ENCODE measurements at places on chromosomes 6 and 20.

DNA sequence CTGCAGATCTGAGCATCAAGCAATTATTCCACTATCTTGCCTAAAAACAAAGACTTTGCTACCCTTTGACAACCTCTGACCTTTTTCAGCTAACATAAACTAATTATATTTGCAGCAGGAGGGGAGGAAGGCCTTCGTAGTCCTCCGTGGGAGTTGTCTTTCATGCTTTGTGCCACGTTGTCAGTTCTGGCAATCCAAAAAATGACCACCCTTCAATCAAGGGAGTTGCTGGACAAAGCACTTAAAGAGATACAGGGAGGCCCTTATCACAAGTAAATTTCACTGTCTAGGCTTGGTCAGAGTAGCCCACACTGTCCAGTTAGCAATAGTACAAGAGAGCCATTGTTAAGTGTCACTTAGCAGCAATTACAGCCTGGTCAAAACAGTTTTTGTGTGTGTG, 578.9 kb downstream of the HAO1 start:
- no peak overlapping the region for H3K27ac ChIP-seq
- no peak overlapping the region for H3K4me3 ChIP-seq
- H3K36me3 ChIP-seq = no peaks in the 10 kb centered on the region
- no peaks in the 10 kb centered on the region for H3K27me3 ChIP-seq
- H3K4me1 ChIP-seq = no peaks in the 10 kb centered on the region

DNA sequence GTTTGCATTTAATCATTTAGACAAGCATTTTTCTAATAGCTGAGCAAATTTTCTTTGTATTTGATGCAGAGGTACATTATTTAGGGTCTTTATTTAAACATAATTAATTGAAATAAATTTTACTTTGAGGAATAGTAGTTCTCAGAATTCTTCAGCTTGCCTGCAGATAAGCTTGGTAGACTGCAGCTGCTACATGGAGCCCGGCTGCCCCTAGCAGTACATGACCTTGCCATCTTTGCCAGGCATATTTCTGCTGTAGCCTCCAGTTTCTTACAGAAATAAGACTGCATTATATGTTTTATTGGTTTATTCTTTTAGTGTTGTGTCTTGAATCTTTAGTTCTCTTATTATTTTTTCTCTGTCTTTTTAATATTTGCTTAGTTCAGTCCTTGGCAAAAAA, 396.8 kb downstream of the QKI start:
- H3K27ac ChIP-seq = no peak overlapping the region
- H3K36me3 ChIP-seq = no peaks in the 10 kb centered on the region
- H3K4me1 ChIP-seq = no peaks in the 10 kb centered on the region
- H3K4me3 ChIP-seq = no peak overlapping the region
- DNase-seq = no peak

- no peak overlapping the region for H3K27ac ChIP-seq
- H3K4me3 ChIP-seq = no peak overlapping the region
- H3K36me3 ChIP-seq = no peaks in the 10 kb centered on the region
- H3K4me1 ChIP-seq = no peaks in the 10 kb centered on the region
- no peak for DNase-seq
- no peaks in the 10 kb centered on the region for H3K27me3 ChIP-seq
Observed at GRCh38 chr6:34324738-34325444, 67.6 kb downstream of the NUDT3 start.

DNA sequence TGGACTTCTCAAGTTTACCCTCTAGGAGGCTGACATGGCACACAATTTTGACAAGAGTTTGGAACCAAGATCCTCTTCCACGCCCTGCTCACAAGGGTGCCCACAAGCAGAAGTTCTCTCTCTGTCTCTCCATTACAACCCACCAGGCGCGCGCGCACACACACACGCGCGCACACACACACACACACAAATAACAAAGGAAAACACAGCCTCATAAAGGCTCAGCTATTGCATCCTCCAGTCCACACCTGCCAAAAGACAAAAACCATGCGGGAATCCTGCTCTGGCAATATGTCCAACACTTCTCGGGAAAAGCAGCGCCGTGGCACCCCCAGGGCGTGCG, 870 bp downstream of the PAK5 start:
- H3K4me1 ChIP-seq = peaks cover 6% of the 10 kb centered on the region
- DNase-seq = no peak
- H3K27me3 ChIP-seq = no peaks in the 10 kb centered on the region
- H3K36me3 ChIP-seq = no peaks in the 10 kb centered on the region

GRCh38 chr20:45342855-45343531, 5.2 kb downstream of the SDC4 start:
- no peaks in the 10 kb centered on the region for H3K27me3 ChIP-seq
- H3K4me1 ChIP-seq = peaks cover 91% of the 10 kb centered on the region
- peak overlapping the region; percentile 80 for H3K4me3 ChIP-seq
- H3K36me3 ChIP-seq = no peaks in the 10 kb centered on the region

GRCh38 chr20:11453430-11453829, 464.3 kb upstream of the BTBD3 start:
- H3K36me3 ChIP-seq = no peaks in the 10 kb centered on the region
- H3K4me3 ChIP-seq = no peak overlapping the region
- H3K4me1 ChIP-seq = peaks cover 59% of the 10 kb centered on the region
- H3K27ac ChIP-seq = no peak overlapping the region
- DNase-seq = no peak

GRCh38 chr6:158686791-158687381, 37.0 kb downstream of the SYTL3 start:
- H3K4me3 ChIP-seq = no peak overlapping the region
- DNase-seq = no peak
- no peaks in the 10 kb centered on the region for H3K36me3 ChIP-seq
- H3K4me1 ChIP-seq = peaks cover 43% of the 10 kb centered on the region
- no peaks in the 10 kb centered on the region for H3K27me3 ChIP-seq
- H3K27ac ChIP-seq = peak overlapping the region; percentile 76

GRCh38 chr6:5878792-5879191, 127.9 kb downstream of the NRN1 start:
- DNase-seq = no peak
- H3K36me3 ChIP-seq = no peaks in the 10 kb centered on the region
- H3K27me3 ChIP-seq = no peaks in the 10 kb centered on the region
- no peak overlapping the region for H3K27ac ChIP-seq
- no peak overlapping the region for H3K4me3 ChIP-seq

- H3K36me3 ChIP-seq = no peaks in the 10 kb centered on the region
- no peak overlapping the region for H3K4me3 ChIP-seq
- peaks cover 18% of the 10 kb centered on the region for H3K4me1 ChIP-seq
- no peak for DNase-seq
- no peaks in the 10 kb centered on the region for H3K27me3 ChIP-seq
- H3K27ac ChIP-seq = no peak overlapping the region
Observed at GRCh38 chr6:148440016-148440415, 97.4 kb downstream of the SASH1 start.

DNA sequence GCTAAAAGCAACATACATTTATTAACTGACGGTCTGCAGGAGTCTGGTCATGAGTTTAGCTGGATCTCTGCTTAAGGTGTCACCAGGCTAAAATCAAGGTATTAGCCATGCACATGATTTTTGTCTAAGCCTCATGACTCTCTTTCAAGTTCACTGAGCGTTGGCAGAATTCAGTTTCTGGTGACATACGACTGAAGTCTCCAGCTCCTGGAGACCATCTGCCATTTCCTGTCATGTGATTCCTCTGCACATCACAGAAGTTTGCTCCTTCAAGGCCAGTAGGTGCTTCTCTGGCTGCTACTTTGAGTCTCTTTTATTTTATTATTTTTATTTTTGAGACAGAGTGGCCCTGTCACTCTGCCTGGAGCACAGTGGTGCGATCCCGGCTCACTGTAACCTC, 148.4 kb upstream of the EYA4 start:
- DNase-seq = no peak
- H3K27ac ChIP-seq = no peak overlapping the region
- H3K4me3 ChIP-seq = no peak overlapping the region
- no peaks in the 10 kb centered on the region for H3K36me3 ChIP-seq

DNA sequence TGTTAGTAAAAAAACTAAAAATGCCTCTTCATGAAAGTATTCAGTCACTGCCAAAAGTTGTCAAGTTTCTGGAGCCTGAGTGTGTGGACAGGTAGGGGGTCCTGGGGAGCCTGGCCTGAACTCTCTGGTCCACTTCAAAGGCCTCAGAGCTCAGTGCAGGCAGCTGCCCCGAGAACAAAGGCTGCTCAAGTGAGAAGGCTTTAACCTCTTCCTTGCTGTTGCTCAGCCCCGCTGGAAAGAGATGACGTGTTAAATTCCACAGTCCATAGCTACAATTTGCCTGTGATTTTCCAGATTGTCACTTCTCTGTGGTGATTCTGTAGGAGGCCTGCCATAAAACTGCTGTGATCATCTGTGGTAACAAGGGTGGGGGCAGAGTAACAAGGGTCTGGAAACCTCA, 96.9 kb downstream of the FAM120B start:
- no peak overlapping the region for H3K4me3 ChIP-seq
- no peaks in the 10 kb centered on the region for H3K36me3 ChIP-seq
- H3K27me3 ChIP-seq = no peaks in the 10 kb centered on the region

- H3K36me3 ChIP-seq = no peaks in the 10 kb centered on the region
- peaks cover 37% of the 10 kb centered on the region for H3K4me1 ChIP-seq
- DNase-seq = no peak
Observed at GRCh38 chr6:37840940-37841300, 21.4 kb downstream of the ZFAND3 start.

GRCh38 chr6:152087701-152088100, 280.2 kb downstream of the ESR1 start:
- H3K4me1 ChIP-seq = no peaks in the 10 kb centered on the region
- H3K36me3 ChIP-seq = no peaks in the 10 kb centered on the region
- no peak overlapping the region for H3K4me3 ChIP-seq
- no peaks in the 10 kb centered on the region for H3K27me3 ChIP-seq
- DNase-seq = no peak
- H3K27ac ChIP-seq = no peak overlapping the region

DNA sequence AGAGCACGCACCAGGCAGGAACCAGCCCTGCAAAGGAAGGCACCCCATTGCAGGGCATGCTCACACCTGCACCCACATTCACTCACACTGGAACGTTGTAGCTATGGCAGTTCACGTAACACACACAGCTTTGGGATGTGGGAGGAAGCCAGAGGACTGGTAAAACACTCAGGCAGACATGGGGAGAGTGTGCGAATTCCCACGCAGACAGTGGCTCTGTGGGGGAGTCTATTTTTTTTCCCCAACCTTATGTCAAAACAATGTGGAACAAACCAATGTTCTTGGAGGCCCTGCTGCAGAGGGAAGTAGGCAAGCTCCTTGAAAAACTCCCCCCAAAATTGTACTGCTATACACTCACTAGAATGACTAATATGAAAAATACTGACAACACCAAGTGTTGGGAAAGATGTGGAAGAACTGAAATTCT, 91.0 kb downstream of the PPP1R14C start:
- H3K27ac ChIP-seq = no peak overlapping the region
- H3K4me3 ChIP-seq = no peak overlapping the region
- no peaks in the 10 kb centered on the region for H3K36me3 ChIP-seq
- H3K4me1 ChIP-seq = peaks cover 17% of the 10 kb centered on the region

DNA sequence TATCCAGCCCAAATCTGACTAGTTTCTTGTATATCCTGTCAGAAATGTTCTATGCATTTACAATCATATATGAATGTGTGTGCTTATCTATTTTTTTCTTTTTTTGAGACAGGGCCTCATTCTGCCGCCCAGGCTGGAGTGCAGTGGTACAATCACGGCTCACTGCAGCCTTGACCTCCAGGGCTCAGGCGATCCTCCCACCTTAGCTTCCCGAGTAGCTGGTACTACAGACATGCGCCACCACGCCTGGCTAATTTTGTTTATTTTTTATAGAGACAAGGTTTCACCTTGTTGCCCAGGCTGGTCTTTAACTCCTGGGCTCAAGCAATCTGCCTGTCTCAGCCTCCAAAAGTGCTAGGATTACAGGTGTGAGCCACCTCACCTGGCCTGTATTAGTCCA, 3.0 kb upstream of the RAB44 start:
- H3K4me3 ChIP-seq = no peak overlapping the region
- H3K27me3 ChIP-seq = no peaks in the 10 kb centered on the region
- H3K36me3 ChIP-seq = no peaks in the 10 kb centered on the region
- H3K4me1 ChIP-seq = peaks cover 12% of the 10 kb centered on the region
- no peak for DNase-seq
- H3K27ac ChIP-seq = no peak overlapping the region

GRCh38 chr6:108744244-108744972, 103.8 kb upstream of the ARMC2 start:
- no peaks in the 10 kb centered on the region for H3K27me3 ChIP-seq
- H3K36me3 ChIP-seq = no peaks in the 10 kb centered on the region
- no peaks in the 10 kb centered on the region for H3K4me1 ChIP-seq

DNA sequence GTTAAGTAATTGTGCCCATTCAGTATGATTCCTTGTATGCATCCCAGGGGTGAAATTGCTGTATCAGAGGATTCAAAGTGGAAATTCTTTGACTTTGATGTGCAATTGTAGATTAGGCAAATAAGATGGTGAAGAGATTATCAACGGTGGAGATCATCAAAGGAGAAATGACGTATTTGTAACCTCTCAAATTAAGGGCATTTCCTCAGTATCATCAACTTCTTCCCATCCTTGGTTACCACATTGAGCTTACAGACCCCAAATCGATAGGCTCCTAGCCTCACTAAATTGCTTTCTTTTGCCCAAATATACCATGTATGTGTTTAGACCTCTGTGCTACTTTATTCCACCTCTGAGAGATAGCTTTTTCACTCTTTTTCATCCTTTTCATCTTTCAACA, 213.1 kb upstream of the ZFP64 start:
- no peaks in the 10 kb centered on the region for H3K27me3 ChIP-seq
- DNase-seq = no peak
- no peak overlapping the region for H3K4me3 ChIP-seq
